ENCODE measurements at places on chromosomes 16 and 17.

GRCh38 chr17:75876938-75877751 lies 1.2 kb downstream of the TRIM47 start:
- peak; percentile 68 for DNase-seq

DNA sequence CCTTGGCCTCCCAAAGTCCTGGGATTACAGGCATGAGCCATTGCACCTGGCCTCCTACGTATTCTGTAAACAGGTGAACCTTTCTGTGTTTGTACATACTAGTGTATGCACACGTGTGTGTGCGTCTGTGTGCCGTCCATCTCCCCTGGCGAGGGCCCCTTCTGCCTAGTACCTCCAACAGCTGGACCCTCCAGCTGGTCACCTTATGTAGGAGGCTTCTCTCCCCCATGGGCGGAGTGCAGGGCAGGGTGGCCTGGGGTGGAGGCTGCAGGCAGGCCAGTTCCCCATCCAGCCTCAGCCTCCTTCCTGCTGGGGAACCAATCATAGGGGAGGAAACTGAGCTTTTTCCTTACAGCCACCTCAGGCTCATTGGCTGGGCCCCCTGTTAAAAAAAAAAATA lies 24.4 kb upstream of the DOC2B start:
- DNase-seq = no peak

DNA sequence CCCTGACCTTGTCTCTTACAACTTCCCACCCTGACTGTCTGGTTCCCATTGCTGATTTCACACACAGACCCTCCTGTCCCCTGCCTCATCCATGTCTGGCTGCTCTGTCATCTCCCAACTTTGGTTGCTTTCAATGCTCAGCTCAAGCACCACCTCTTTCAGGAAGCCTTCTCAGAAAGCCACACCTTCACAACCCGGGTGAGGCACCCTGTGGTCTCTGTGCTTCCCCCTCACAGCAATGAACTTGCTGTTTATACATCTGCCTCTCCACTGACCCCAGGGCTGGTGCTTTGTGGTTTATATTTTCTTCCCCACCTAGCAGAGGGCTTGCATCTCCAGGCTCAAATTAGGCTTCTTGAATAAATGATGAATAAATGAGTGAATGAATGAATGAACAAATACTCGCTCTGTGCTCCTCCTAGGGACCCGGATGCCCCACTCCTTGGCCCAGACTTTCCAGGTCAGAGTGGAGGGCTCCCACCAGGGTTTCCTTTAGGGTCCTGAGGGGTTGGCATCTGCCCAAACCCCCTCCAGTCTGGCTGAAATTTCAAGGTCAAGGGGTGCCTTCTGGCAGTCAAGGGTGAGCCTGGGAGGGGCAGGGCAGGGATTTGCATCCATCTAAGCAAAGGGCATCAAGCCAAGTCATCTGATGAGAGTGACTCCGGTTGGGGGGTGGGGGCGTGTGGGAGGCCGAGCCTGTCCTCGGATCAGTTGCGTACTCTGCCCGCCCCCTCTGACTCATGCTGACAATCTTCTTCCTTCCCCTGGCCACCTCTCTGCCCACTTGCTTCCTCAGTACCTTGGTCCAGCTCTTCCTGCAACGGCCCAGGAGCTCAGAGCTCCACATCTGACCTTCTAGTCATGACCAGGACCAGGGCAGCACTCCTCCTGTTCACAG lies at the start of gene ITGAX:
ITGAX (plus strand) TSS at position 783 of the 898 bp plus-strand sequence; CDS start at position 862, 79 bp downstream.
- DNase-seq = peak; percentile 45

GRCh38 chr17:39722965-39723848 lies 7.1 kb downstream of the MIEN1 start:
- DNase-seq = peak; percentile 89

GRCh38 chr17:39639566-39640458 lies 2.9 kb downstream of the STARD3 start:
- no peak for DNase-seq

- DNase-seq = no peak
Observed at GRCh38 chr16:89313583-89313982, 96.1 kb downstream of the ZNF778 start.

DNA sequence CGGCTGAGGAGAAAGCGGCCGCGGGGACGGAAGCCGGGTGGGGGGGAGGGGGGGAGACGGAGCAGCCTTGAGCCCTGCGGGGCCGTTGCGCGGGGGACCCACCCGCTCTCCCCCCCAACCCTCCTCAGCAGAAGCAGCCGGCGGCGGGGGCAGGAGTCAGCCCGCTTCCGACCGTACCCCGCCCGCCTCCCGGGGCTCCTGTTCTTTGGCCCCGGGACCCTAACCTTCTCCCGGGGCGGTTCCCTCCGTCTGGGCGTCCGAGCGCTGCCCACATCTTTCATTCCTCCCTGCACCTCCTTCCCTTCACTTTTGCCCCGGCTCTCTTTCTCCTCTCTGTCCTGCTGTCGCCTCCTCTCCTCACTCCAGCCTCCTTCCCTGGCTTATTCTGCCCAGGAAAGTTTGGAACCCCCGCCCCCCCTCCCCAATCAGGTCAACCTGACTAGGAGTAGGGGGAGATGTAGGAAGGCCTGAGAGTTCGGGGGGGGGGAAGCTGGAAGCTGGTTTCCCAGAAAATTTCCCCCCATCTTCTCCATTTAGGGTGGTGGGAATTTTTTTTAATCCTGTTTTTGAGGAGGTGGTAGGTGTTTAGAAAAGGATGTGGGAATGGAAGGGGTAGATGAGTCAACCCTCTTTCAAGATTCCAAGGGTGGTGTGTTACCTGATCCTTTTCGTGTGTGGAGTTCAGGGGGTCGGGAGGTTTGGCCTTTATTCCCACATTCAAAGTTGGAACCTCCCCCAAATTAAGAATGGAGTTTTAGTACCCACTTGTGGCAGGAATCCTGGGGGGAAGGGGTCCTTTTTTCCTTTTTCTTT lies 427 bp upstream of the NLK start:
- DNase-seq = no peak

GRCh38 chr17:47879028-47879585 lies 16.9 kb upstream of the SP2 start:
- peak; percentile 29 for DNase-seq

DNA sequence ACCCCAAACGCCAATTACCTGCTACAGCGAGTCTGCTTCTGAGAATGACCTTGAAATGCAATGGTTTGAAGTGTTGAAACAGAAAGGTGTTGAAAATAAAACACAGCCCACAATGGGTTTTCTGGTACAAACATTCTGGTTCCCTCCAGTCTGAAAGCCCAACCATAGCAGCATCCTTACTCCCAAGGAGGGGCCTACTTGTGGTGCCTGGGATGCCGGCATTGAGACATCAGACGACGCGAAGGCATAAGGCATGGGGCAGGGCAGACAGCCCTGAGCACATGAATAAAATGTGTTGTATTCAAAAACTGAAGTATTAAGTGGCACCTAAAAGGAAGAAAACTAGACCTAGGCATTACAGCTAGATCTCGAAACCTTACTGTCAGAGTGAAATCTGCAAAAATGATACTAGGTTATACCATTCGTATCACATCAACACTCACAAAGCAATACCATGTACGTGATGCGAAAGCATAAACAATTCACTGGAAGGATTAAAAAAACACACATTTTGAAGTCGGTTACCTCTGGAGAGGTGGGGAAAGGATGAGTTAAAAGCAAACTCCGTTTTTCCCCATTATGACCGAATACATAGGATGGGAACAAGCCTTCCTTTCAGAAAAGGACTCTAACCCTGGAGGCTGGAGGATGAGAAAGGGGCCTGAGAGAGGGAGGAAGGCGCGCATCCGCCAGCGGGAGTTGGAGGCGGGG lies 702 bp downstream of the NUDT21 start:
- DNase-seq = no peak

DNA sequence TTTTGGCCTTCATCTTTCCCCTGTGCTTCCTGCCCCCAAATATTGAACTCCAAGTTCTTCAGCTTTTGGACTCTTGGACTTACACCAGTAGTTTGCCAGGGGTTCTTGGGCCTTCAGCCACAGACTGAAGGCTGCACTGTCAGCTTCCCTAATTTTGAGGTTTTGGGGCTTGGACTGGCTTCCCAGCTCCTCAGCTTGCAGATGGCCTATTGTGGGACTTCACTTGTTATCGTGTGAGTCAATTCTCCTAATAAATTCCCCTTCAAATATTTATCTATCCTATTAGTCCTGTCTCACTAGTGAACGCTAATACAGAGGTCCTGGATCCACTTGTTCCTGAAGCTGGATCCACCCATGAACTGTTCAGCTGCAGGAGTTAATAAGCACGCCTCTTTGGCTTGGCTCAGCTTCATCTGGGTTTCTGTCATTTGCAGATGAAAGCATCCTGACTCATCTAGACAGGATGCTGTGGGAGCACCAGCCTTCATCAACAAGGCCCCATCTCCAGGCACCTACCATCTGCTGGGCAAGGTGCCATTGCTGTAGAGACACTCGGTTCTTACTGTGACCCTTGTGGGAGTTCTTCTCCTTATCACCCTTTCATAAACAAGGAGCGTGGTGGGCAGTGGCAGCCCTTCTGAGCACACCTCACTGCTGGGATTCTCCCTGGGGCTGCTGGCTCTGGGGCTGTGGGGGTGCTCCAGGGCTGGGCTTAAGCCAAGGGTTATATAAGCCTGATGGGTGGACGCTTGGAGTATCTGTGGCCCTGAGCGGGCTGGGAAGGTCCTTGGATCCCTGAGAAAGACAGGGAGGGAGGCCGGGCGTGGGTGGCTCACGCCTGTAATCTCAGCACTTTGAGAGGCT lies 23.1 kb downstream of the LAT start:
- no peak for DNase-seq

All from H9 (cell line).